ACHN (cell line): ENCODE measurements at places on chromosomes 3 and 15.

DNA sequence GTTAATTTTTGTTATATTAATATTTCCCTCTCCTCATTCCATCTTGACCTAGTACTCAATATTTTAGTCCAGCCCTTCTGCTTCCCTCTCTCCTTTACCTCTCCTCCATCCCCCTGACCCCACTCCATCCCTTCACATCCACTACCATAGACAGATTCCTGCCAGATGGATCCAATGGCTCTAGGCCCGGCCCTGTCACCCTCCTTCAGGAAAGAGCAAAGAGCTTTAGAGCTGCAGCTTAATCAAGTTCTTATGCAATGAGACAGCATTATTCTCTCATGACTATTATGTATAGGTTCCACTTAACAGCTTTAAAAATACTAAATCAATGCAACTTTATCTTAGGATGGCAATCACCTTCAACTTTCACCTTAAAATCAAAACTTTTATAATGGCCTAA is 200.7 kb upstream of the TTC14 start:
- no peak for DNase-seq

DNA sequence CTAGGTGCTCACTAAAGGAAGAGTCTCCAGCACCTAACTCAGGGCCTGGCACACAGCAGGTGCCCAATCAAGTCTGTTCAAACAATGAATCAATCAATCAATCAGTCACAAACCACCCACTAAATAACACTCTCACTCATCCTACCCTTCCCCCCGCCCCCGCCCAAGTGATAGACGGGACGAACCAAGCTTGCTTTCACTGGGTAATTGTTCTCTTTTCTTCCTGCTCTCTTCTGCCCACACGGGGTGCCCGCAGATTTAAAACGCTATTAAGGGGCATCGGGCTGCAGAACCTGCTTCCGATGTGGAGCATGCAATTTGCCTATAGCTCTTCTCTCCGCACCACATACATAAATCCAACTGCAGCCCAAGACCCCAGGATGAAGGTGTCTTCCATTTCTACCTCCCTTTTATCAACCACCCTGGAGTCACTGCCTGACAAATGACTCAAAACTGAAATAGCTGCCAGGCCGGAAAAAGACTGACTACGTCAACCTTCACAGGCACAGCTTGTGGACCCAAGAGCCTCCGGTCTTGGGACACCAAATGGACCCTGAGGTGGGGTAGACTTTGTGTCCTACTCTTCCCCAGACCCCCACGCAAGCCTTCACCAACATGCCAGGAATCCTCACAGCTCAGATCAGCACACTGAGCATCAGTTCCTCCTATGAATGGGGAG is 1.7 kb downstream of the KLHL25 start:
- DNase-seq = no peak

DNA sequence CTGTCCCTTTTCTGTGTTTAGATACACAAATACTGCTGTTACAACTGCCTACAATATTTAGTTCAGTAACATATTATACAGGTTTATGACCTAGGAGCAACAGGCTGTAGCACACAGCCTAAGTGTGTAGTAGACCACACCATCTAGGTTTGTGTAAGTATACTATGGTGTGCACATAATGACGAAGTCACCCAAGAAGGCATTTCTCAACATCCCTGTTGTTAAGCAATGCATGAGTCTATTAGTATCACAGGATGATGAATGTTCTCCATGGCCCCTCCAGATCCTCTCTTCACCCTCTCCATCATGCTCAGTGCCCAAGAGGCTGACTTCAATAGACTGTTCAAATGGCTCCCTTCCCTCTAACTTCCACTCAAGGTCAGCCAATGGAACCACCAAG is 14.6 kb upstream of the SEC62 start:
- DNase-seq = no peak

GRCh38 chr3:4977853-4978203 is 1.4 kb upstream of the BHLHE40 start:
- DNase-seq = no peak

- DNase-seq = peak; percentile 71
Measured at GRCh38 chr15:82129761-82130160, 83.9 kb upstream of the MEX3B start.

- DNase-seq = peak; percentile 53
Measured at GRCh38 chr3:42635111-42635510, 18.4 kb upstream of the ZBTB47 start.

DNA sequence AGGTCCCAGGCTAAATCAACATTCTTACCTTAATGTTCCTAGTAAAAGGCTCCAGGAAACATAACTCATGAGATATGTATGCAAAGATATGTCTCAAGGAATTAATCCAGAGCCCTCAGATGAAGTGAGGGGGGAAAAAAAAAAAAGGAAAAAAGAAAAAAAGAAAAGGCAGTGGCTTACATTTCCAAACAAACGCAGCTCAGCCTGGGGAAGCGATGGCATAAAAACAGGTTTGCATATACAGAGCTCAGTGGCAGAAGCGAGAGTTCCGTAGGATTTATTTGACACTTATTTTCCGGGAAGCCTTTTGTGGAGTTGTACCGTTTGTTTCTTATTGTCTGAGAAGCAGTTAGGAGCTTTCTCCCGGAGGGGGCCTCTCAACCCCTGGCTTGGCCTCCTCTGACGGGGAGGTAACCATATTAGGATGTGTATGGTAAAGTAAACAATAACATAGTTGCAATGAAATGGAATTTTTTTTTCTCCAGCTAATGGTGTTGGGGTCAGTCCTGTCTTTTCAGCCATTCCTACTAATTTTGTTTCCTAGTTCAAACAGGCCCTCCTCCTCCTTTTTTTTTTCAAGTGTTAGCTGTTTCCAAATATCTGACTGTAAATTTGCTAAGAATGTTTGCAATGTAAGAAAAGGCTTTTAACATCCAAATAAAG is 338.6 kb downstream of the FOXP1 start:
- DNase-seq = no peak

- DNase-seq = peak; percentile 67
Measured at GRCh38 chr15:80461356-80462095, 57.3 kb downstream of the ARNT2 start.

GRCh38 chr15:72445426-72445825 is 28.7 kb upstream of the ARIH1 start:
- DNase-seq = no peak

GRCh38 chr3:105866656-105867653 is 1.9 kb downstream of the CBLB start:
- no peak for DNase-seq

- DNase-seq = no peak
Measured at GRCh38 chr3:61855211-61855610, 293.8 kb downstream of the PTPRG start.

GRCh38 chr15:93028111-93028631 is 60.8 kb downstream of the RGMA start:
- no peak for DNase-seq

DNA sequence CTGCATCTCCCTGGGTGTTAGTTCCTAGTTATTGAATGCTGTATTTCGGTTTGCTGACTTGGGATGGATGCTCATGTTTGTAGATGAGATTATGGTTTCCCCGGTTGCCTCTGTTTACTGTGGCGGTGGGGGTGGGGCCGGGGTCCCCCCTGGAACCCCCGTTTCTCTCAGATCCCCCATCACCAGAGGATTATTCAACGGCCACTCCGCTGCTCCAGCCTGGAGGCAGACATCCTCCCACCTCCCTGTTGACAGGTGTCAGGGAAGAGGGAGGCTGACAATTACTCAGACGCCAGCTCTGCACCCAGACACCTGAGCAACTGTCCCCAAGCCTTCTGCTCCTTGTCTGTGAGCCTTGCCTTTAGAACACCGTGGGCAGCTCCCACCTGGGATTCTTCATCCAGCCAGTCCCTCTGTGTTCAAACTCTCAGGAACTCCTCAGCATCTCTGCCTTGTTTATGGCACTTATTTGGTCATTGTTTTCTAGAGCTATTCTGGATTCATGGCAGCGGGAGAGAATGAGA is 95.9 kb upstream of the PRR20G start:
- DNase-seq = no peak

DNA sequence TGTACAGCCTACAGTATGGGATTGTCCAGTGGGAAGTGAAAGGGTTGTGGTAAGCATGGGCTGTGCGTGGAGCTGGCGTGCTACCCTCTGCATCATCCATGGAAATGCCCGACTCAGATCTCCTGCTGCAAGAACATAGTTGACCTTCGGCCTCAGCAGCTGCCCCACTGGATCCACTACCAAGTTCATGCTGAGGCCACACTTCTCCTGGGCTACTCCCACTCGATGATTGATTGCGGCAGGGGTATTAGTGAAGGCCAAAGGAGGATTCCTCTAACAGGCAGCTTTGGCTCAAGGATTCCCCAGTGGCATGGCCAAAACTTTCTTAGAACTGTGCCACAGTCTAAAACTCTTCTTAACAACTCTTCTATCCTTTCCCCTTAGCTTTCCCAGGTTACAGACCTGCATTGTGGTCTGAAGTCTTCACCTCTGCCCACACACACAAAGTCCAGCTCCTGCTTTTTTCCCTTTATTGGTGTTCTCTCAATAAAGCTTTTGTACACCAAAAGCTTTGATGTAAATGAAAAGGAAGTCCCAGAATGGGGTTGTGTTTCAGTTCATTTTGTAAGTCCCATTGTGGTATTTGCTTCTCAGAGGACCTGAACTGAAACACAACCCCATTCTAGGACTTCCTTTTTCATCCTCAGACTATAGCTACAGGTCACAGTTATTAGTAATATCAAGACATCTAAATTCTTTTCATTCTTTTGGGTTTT is 4.9 kb upstream of the TBC1D5 start:
- DNase-seq = no peak

- no peak for DNase-seq
Measured at GRCh38 chr3:145015253-145015652, 1043.6 kb downstream of the DIPK2A start.

DNA sequence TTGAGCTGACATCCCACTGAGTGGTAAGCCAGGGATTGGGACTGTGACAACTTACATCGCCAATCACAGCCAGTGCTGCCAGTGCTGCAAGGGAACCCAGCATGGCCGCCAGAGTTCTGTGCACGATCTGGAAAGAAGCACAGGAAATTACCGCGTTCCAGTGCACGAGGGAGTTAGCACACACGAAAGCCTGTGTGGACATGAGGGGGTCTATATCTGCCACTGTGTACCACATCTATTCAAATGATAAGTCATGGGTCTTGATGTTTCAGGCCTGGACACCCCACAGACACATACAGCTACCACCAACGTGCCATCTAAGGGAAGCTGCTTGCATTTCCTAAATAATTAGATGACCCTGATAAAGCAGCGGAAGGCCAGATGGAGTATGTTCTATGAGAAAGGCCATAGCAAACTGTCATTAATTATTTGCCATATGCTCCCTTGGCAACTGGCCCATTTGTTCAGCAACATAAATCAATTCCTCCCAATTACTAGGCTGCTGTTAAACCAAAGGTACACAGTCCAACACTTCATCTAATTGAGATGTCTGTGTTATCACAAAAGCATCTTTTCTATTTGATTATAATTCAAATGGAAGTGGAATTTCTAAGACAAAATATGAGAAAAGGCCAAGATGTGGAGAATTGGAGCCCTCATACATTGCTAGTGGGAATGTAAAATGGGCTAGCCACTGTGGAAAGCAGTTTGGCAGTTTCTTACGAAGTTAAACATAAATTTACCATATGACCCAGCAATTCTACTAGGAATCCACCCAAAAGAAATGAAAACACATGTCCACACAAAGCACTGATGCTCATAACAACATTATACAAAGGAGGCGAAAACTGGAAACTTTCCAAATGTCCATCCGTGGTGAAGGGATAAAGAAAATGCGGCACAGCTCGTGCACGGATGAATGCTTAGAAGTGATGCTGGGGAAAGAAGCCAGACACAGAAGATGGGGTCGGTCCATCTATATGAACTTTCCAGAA is 108.3 kb downstream of the OCA2 start:
- no peak for DNase-seq

DNA sequence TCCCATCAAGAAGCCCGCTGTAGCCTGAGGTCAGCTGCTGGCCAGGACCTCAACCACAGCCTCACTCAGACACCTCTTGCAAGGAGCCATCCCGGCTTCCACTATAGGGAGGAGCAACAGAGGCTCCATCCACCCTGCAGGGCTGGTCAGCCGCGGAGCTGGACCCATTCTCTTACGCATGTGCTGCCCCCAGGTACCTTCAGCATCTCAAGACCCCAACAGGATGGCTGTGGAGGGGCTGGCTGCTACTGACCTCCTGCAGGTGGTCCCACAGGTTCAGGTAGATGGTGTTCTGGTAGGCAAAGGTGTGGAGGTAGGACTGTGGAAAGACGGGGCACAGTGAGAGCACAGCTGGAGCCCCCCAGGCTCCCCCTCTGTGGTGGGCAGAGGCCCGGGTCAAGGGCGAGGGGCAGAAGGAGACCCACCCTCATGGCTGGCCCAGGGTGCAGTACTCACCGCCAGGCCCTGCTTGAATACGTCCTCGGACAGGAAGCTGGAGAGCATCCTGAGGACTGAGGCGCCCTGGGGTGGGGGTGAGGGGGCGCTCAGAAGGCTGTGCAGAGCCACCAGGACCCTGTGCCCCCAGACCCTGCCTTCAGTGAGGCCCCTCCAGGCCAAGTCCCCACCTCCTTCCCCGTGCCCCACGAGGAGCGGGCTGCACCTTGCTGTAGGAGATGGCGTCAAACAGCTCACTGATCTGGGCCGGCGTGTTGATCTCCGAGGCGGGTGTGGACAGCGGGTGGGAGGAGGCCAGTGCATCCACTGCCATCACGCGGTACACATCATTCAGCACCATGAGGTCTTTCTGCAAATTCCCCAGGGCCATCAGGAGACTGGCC is 11.4 kb downstream of the ANPEP start:
- DNase-seq = no peak

DNA sequence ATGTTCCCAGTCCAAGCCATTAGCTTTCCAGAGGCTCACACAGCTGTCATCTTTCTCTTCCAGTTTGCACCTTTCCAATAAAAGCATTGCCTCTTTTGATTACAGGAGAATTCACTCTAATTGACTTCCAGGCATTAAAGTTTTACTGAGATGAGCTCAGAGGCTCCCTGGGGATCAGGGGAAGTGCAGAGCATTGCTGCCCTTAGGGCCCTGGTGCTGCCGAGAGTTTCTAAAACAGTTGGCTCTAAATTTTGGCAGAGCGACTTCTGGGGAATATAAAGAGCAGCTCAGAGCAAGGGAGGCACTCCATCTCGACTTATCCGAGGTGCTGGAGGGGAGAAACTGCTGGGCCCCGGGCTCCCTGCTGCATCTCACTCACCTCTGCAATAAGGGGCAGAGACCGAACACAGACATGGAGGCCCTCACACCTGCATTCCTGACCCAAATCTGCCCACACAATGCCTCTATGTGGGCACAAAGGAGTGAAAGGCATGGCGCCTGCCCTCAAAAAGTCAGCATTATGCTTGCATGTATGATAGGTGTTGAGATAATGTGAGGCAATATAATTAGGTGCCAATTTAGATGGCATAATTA is 61.7 kb downstream of the SCN11A start:
- no peak for DNase-seq
